ENCODE measurements at places on chromosomes 12 and 14.

DNA sequence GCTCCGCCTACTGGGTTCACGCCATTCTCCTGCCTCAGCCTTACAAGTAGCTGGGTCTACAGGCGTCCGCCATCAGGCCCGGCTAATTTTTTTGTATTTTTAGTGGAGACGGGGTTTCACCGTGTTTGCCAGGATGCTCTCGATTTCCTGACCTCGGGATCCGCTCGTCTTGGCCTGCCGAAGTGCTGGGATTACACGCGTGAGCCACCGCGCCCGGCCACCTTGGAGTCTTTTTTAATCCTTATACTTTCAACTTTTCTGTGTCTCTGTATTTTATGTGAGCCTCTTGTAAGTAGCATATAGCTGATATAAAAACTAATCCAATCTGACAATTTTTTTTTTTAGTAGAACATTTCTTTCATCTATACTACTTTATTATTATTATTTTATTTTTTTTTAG, 15.6 kb downstream of the HSD17B6 start:
- DNase-seq = no peak

DNA sequence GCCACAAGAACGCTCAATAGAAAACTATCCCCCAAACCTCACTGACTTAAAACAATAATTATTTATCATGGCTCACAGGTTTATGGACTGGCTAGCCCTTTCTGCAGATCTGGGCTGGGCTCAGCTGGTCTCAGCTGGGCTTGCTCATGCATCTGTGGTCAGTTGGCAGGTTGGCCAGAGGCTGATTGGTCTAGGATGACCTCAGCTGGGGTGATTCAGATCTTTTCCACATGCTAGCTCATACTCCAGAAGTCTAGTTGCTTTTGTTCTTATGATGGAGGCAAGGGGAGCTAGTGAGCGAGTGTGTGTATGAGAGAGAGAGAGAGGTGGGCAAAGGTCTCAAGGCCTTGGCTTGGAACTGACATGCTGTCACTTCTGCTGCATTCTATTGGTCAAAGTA, 181.2 kb upstream of the NRXN3 start:
- DNase-seq = no peak

DNA sequence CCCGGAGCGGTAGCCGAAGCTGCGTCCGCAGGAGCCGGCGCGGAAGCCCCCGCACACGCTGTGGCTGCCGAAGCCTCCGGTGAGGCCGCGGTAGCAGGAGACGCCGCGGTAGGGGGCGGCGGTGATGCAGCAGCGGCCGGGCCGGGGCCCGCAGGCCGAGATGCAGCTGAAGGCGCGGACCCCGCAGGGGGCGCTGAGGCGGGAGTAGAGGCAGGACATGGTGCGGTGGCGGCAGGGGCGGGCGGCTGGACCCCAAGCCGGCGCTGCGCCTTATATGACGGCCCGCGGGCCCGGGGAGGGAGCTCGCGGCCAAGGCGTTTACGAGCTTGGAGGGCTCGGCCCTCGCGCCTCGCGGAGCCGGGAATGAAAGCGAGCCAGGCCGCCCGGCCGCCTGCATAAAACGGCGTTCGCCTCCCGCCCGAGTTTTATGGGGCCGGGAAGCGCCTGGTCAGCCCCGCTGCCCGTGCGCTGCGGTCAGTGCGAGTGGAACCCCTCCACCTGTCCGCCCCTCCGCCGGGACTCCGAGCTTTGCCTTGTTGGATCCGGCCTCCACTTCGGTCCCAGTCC, 16.0 kb upstream of the KRT86 start:
- no peak for DNase-seq

DNA sequence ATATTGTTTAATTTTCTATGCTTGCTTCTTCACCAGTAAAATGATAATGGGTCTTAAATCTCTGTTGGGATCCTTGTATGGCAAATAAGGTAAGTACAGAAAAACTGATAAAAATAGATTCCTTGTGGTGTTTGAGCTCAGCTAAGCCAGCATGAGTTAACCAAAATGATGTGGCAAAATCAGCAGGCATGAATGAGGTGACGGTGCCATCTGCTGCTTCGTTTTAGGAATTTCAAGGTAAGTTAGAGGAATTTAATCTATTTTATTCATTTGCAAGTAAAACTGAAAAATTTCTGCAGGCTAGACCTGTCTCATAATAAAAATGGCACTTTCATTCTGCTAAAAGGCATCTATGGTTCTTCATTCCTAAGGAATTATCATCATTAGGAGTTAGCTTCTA, 10.0 kb upstream of the CLEC7A start:
- DNase-seq = peak; percentile 42

GRCh38 chr12:52633383-52633782, 15.0 kb upstream of the KRT73 start:
- DNase-seq = no peak

DNA sequence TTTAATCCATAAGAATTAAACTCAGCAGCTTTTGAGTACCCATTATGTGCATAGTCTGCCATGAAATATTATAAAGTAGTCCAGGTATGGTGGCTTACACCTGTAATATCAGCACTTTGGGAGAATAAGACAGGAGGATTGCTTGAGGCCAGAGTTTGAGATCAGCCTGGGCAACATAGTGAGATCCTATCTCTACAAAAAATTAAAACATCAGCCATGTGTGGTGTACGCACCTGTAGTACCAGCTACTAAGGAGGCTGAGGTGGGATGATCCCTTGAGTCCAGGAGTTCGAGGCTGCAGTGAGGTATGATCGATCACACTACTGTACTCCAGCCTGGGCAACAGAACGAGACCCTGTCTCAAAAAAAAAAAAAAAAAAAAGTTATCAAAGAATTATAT, 15.3 kb downstream of the MARK3 start:
- DNase-seq = no peak

GRCh38 chr12:57476162-57476992, 3.3 kb downstream of the ARHGAP9 start:
- DNase-seq = peak; percentile 73

DNA sequence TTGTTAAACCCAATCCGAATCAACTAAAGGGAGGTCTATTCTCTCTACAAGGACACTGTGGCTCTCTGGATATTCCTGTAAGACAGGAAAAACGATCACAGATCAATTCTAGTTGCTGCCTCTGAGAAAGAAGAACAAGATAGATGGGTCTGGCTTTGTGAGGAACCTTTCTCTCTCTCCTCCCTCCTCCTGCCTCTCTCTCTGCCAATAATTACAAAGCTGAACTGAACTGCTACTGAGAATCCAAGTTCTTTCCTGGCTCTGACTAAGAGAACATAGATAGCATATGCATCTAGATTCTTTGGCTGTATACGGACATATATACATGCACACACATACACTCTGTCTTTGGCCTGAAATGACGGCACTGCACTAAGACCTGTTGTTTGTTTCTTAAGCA, 27.6 kb downstream of the ETV6 start:
- no peak for DNase-seq

DNA sequence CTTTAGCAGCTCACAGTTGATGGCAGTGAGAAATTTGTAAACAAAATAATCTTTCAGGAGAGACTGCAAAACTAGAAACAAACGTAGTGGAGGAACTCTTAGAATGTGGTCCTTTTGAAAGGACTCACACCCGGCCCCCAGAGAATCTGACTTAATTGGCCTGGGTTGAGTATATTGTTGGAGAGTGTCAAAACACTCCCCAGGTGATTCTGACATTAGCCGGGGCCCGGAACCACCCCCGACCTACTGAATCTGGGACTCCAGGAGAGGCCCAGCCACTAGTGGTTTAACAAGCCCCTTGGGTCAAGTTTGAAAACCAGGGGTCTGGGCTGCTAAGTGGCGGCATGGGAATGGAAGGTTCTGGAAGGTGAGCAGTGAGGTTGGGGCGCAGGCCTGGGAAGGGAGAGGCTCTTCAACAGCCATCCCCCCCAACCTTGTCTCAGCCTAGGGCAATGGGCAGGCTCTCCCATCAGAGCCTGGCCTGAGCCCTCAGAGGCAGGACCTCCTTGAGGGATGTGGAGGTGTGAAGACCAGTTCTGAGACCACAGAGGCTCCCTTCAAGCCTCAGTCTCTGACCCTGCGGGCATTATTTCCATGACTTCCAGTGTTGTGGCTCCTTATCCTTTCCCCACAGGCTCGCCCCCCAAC, 1.1 kb upstream of the ELK3 start:
- DNase-seq = no peak

DNA sequence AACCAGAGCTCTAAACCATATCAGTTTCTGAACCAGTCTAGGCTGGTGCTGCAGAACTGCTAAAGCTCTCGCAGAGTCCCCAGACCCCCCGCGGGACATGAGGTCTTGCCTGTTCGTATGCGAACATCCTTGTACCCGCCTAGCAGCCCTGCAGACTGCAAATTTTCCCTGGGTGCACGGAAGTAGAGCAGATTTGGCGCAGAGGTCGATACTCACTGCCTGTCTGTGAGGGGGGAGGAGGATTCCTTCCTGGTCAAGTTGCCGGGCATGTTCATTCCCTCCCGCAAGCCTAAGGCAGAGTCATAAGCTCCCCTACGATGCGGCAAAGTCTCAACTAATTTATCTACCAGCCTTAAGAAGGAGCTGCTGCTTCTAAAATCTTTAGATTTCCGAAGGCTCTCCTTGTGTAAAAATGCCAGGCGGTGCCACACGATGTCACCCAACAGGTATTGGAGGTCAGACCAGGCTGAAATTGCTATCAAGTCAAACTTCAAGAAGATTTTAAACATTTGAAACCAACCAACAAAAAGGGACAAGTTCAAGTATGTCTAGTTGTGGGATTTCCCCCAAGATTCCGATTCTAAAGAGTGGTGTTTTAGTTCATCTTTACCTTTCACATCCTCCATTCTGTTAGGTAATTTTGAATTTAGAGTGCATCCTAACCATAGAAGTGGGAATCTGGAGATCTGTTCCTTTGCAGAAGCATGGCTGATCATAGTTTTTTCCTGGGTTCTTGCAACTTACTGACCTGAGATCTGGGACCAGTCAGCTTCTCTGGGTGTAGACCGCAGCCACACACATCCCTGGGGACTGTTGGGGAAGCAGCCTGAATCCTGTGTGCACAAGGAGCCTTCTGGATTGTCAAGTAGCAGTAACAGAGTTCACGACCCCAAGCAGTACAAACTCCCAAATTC, 1.6 kb upstream of the PAX9 start:
- DNase-seq = no peak

GRCh38 chr12:11730299-11731041, 81.0 kb downstream of the ETV6 start:
- no peak for DNase-seq

DNA sequence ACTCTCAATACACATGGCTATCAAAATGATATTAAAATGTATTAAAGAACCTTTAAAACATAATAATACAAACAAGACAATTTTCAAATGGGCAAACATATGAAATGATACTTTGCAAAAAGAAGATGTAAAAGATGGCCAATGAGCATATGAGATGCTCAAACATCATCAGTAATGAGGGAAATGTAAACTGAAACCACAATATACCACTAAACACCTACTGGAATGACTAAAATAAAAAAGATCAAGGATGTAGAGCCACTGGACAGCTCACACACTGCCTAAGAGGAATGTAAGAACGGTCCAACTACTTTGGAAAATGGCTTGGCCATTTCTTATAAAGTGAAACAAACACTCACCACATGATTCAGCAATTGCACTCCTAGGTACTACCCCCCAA, 97.2 kb upstream of the BBS10 start:
- DNase-seq = no peak

GRCh38 chr12:68505970-68506369, 104.7 kb upstream of the RAP1B start:
- DNase-seq = no peak

DNA sequence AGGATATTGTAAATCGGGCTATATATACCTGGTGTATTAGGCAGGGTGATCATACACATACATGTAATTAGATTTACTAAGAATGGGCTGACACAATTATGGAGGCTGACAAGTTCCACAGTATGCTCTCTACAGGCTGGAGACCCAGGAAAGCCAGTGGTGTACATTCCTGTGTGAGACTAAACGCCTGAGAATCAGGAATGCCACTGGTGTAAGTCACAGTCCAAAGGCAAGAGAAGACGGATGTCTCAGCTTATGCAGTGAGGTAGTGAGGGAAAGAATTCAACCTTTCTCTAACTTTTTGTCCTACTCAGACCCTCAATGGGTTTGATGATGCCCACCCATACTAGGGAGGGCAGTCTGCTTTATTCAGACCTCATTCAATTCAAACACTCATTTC, 57.1 kb downstream of the METTL25 start:
- no peak for DNase-seq

- DNase-seq = no peak
These were observed 6.4 kb upstream of the GPR68 start for GRCh38 chr14:91250912-91251311.

GRCh38 chr12:81465191-81465590, 294.0 kb downstream of the PPFIA2 start:
- DNase-seq = no peak

- no peak for DNase-seq
These were observed 16.9 kb downstream of the TAOK3 start for GRCh38 chr12:118355843-118356242.

GRCh38 chr14:29380826-29381225, 546.8 kb downstream of the PRKD1 start:
- DNase-seq = no peak
